Inflammatory macrophage (primary cell): ENCODE measurements at places on chromosomes 1 and 21.

GRCh38 chr1:235902677-235903542, 36.2 kb upstream of the LYST start:
- DNase-seq = no peak

DNA sequence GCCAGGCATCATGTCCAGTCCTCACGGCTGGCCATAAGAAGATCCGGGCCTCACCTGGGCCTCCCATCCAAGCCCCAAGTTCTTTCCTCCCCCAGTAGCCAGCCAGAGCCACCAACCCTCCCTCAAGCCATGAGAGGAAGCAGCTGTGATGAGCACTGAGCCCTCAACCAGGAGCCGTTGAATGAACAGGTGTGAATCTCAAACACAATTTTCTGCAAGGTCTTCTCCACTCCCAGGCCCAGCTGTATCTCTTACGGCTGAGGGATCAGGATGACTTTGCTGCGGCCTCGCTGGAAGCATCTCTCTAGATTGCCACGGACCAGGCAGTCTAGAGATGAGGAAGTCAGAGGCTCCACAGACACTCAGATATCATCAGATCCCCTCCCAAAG, 9.8 kb upstream of the CLDN14 start:
- DNase-seq = no peak

DNA sequence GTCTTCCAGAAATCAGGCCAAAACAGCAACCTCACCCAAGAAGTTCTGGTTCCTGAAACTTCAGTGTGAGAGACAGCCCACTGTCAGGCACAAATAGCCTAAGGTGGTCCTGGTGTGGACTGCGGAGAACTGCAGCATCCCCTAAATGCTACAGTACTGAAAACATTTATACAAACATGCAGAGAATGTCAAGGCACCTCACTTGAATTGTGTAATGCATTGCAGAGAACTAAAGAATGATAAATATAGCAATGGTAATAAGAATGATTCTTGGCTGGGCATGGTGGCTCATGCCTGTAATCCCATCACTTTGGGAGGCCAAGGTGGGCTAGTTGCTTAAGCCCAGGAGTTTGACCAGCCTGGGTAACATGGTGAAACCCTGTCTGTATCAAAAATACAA, 138.6 kb downstream of the TIAM1 start:
- no peak for DNase-seq

GRCh38 chr1:224058303-224058702, 55.6 kb upstream of the FBXO28 start:
- DNase-seq = no peak

GRCh38 chr1:89254658-89255287, 17.9 kb downstream of the GBP5 start:
- no peak for DNase-seq

DNA sequence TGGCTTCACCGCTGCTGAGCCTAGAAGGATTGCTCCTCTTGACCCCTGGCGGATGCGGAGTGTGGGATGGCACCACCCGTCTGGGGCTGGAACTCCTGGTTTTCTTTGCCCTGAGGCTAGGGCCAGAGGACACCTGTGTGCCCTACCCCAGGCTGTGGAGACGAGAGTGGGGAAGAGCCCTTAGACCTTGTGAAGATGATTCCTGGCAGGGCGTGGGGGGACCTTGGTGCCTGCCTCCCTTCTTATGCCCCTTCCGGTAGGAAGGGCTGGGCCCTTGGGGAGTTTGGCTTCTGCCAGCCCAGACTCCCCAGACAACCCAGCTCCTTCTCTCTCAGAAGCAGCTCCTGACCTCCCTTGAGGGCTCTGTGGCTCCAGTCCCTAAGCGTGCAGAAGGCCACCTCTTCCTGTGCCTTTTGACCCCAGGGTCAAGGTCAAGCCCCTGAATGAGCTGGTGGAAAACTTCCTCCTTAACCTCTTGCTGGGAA, 891 bp downstream of the RPS6KA1 start:
- no peak for DNase-seq

- DNase-seq = peak; percentile 92
These were observed 5.9 kb downstream of the CLCA2 start for GRCh38 chr1:86429835-86430234.

DNA sequence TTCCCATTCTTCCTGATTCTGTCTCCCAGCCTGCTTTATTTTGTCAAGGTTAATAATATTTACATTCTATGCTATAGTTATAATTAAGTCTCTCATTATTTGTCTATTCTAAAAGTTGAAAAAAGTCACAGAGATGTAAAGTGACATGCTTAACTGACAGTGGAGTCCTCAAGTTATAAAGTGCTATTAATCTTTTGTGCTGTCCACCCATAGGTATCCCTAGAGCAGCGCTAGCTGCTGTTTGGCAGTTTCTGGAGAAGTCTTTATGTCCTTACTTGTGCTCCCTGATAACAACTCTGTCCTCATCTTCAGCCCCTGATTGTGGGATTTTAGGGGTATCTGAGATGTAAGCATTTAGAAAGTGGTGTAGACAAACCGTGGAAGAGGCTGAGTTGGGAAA, 13.1 kb downstream of the BACH1 start:
- DNase-seq = no peak

DNA sequence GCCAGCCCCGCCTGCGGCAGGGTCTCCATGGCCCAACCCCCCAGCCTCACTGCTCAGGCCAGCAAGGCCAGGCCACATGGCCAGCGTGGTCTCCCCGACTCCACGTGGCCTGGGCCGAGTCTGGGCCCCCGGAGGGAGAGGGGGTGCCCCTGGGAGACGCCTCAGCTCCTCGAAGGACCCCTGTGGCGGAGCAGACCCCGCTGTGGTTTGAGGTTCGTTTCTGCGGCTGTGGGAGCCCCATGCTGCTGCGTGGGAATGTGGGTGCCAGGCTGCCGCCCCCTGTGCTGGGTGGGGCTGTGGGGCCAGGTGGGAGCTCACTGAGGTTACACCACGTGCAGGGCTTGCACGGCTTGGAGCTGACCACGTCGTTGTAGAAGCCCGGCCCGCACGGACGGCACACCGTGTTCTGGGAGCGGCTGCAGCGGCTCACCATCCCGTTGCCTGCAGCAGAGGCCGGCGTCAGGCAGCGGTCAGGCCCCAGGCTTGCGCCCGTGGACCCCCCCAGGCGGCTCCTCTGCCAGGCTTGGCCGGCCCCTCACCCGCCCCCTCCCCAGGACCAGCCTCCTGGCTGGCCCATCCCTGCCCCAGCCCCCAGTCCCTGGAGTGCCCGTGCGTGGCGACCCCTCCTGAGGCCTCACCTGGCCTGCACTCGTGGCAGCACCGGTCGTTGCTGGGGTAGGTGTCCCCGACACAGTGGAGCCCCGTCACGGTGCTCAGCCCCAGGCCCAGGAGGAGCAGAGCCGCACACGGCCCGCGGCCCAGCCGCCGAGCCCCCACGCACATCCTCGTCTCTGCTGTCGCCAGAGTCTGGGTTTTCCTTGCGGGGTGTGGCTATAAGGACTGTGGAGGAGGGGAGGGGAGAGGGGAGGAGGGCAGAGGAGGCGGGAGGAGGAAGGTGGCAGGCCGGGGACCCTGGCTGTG, at the start of gene TNFRSF4:
Gene TNFRSF4 (minus strand): TSS at position 809 of the 921 bp plus-strand sequence. CDS start 26 bp downstream, at position 783.
- DNase-seq = no peak

DNA sequence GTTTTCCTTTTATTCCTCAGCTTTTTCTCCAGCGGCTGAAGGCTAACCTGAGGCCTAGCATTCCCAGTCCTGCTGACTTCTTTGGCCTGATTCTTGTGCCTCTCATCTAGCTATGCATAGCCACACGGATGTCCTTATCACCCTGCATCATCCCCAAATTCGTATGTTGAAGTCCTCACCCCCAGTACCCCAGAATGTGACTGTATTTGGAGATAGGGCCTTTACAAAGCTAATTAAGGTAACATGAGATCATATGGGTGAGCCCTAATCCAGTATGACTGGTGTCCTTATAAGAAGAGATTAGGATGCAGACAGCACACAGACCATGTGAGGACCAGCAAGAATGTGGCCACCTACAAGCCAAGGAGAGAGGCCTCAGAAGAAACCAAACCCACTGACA, 44.6 kb downstream of the CDCP2 start:
- DNase-seq = no peak

- DNase-seq = no peak
These were observed 150.9 kb downstream of the NTMT2 start for GRCh38 chr1:170296642-170297041.

DNA sequence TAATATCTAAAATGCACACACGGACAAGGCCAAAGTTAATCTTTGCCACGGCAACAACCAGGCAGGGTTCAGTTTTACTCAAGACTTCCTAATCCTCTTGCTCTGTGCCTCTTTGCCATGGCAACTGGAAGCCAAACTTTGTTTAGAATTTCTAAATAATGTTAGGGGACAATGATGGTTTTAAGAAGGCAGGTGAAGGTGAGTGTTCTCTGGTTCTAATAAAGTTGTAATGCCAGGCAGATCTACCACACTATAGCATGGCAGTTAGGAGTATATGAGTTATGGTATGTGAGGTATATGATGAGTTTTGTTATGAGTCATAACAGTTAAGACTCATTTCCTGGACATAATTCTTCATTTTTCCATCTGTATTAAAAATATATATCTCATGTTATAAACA, 2.7 kb downstream of the PTPRC start:
- DNase-seq = peak; percentile 62

- DNase-seq = no peak
These were observed 5.2 kb upstream of the HSD3B2 start for GRCh38 chr1:119409731-119410130.

DNA sequence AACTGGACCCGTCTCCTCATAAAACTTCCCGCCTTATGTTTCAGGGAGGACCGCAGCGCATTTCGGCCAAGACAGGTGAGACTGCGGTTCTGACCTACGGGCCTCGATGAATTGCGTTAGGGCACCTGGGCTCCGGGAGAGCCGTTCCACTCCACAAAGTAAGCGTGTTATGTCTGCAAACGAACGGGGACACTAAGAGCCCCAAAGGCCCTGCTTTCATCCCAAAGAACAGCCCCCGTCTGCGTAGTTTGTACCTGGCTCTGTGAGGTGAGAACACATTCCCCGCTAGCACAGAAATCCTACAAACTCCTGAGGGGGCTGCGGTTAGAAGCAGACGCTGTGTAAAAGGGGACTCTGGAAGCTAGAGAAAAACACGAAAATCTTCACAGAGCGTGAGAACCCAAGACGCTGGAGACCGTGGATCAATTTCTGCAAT, 41.6 kb upstream of the PPIAL4F start:
- DNase-seq = no peak

- DNase-seq = no peak
These were observed 1.2 kb downstream of the KCNQ4 start for GRCh38 chr1:40784771-40785151.

DNA sequence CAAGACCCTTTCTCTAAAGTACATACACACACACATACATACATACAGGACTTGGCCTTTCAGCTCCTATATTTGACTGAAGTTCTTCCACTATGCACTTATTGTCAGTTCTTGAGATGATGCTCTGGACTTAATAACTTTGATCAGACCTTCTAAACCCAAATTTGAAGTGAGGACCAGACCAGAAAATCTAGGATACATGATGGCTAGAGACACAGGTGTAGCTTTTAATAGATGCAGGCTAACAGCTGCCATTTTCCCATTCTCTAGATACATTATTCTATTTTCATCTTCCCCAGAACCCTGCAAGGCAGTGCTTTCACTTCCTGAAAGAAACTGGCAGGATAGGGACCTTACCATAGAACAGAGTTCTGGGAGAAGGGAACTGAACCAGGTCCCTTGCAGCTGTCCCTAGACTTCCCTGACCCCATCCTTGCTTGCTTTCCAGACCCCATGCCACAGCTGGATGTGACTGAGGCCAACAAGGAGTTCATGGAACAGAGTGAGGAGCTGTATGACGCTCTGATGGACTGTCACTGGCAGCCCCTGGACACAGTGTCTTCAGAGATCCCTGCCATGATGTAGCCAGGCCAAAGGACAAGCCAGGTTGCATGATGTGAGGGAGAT, 14.9 kb upstream of the RAB42 start:
- DNase-seq = peak; percentile 46

- peak; percentile 46 for DNase-seq
These were observed 15.8 kb upstream of the NUP210L start for GRCh38 chr1:154170547-154171222.

GRCh38 chr1:160646711-160647328, at the start of gene SLAMF1:
TSS of gene SLAMF1 (minus strand) at chr1:160647044. CDS start at chr1:160646945, 99 bp downstream.
- peak; percentile 68 for DNase-seq

DNA sequence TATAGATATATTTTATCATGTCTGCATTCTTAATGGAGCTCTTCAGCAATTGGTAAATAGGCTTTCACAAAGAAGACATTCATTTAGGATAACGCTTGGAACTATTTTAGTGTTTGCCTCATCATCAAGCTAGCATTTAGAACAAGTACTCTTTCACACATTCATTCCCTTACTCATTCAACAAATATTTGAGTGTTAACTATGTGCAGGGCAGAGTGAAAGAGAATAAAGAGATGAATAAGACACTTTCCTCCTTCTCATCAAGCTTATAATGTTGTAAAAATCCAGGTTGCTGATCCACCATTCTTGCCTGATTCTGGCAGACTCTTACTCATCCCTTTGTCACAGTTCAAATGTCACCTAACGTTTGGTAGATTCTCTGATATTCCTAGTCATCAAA, 386.3 kb upstream of the BEND5 start:
- DNase-seq = no peak

DNA sequence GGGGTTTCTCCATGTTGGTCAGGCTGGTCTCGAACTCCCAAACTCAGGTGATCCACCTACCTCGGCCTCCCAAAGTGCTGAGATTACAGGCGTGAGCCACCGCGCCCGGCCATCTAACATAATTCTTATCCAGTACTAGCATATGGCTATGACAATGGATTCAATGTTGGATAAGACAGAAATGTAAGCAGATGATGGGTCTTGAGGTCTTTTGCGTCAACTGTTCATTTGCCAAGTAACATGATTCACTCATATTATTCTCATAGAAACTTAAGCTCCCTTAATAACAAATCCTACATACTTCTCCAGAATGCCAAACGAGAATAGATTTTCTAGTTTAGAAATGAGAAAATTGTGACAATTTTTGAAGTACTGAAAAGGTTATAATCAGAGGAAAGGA, 170.3 kb downstream of the RGS7 start:
- DNase-seq = no peak

DNA sequence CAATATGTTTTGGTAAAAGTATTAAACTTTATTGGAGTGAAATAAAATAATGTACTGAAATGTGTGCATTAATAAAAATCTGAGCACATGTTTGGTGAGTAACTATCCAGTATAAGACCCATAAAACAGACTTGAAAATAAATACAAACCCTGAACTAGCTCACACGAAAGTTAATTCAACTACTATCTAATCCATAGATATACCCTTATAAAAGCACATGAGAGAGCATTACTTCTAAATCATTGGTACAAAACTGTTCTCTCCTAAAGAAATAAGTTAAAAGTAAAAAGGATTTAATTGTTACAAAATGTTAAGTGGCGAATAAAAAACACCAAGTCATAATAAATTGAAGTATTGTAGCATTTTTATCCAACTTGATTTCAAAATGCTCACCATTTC, 295.6 kb downstream of the PTPRC start:
- no peak for DNase-seq

DNA sequence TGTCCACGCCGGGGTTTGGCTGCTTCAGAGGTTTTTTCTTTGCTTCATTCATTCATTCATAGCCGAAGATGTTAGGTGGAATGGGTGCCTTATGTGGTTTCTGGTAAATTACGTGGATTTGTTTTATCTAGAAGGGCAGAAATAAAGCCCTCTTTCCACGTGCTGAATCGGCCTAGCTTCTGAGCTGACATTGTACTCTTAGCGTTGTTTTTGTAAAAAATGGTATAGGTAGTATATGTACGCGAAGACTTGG, 1.5 kb downstream of the GALNT2 start:
- DNase-seq = no peak
